Activated gamma-delta T cell (primary cell): ENCODE measurements at places on chromosomes 11 and 22.

DNA sequence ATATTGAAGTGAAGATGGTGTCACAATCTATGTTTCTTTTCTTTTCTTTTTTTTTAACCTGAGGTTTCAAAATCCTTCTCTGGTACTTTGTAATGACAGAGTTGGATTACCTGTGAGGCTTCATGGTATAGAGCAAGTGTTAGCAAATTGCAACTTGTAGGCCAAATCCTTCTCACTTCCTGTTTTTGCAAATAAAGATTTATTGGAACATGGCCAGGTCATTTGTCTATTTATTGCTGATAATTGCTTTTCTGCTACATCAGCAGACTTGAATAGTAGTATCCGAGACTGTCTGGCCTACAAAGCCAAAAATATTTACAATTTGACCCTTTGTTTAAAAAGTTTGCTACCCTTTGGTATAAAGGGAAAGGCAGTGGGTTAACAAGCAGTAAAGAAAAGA is 1059.4 kb upstream of the CCDC90B start:
- DNase-seq, result no peak

- no peak for DNase-seq
Measured at GRCh38 chr22:41907436-41908401, 7.2 kb downstream of the SHISA8 start.

- DNase-seq, result no peak
Measured at GRCh38 chr11:95920460-95921105, 3.3 kb downstream of the MTMR2 start.

GRCh38 chr22:42991010-42991651 is 23.8 kb downstream of the PACSIN2 start:
- no peak for DNase-seq

DNA sequence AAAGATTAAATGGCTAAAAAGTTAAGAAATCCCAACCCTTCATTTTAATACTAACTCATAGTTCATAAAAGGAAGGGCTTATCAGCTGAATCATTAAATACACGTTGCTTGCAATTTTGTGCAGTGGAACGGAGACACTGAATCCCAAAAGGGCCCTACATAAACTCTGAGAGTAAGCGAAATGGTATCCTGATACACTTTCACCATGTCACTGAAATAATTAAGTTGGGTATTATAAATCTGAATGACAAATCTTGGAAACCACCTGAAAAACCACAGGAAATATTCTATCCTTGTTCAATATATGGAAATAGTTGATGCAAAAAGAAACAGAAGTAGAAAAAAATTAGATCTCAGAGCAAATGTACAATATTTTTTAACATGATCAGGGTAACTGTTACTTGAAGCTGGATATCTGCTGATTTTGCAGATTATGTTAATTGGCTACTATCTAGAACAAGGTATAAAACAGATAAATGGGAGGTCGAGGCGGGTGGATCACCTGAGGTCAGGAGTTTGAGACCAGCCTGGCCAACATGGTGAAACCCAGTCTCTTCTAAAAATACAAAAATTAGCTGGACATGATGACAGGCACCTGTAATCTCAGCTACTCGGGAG is 55.1 kb downstream of the MAML2 start:
- no peak for DNase-seq

DNA sequence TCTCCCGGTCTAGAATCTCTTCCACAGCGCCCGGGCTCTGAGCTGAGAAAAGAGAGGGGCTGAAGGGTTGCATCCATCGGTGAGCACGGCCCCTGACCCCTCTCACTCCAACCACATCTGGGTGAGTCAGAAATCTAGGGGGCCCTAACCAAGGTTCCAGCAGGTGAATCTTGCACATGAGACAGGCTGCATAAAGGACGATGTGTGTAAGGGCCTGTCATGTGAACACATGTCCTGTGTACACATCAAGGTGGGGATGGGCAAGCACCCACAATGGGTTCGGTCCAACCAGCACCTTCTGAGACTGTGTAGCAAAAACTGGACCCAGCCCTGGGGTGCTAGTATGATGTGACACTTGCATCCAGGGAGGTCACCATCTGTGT is 1.2 kb downstream of the BET1L start:
- DNase-seq, result no peak
